NCI-H524 treated with DMSO at 0.1 percent for 48 hours (cell line): ENCODE measurements at places on chromosomes 2 and 18.

DNA sequence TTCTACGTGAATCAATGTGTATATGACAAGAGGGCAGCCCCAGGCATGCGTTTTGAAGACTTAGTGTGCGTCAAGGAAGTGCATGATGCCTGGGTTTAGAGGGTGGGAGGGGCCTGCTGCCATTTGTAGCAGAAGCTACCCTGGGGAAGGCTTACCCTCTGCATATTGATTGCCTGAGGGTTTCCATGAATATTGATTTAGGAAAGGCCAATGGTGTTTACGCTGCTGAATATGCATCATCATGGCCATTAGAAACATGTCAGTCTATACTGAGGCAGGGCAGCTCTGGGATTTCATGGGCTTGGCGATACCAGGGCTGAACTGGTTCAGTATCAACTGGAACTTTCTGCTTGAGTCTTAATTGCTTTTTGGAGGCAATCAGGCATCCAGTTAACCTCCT lies 259.3 kb downstream of the DCDC2C start:
- no peak for DNase-seq

- no peak for DNase-seq
These were observed 34.0 kb downstream of the PIGN start for GRCh38 chr18:62152844-62153243.

- no peak for DNase-seq
These were observed 24.7 kb downstream of the CLUL1 start for GRCh38 chr18:621291-622043.

GRCh38 chr2:417662-418061 lies 129.8 kb upstream of the ALKAL2 start:
- DNase-seq, result no peak

DNA sequence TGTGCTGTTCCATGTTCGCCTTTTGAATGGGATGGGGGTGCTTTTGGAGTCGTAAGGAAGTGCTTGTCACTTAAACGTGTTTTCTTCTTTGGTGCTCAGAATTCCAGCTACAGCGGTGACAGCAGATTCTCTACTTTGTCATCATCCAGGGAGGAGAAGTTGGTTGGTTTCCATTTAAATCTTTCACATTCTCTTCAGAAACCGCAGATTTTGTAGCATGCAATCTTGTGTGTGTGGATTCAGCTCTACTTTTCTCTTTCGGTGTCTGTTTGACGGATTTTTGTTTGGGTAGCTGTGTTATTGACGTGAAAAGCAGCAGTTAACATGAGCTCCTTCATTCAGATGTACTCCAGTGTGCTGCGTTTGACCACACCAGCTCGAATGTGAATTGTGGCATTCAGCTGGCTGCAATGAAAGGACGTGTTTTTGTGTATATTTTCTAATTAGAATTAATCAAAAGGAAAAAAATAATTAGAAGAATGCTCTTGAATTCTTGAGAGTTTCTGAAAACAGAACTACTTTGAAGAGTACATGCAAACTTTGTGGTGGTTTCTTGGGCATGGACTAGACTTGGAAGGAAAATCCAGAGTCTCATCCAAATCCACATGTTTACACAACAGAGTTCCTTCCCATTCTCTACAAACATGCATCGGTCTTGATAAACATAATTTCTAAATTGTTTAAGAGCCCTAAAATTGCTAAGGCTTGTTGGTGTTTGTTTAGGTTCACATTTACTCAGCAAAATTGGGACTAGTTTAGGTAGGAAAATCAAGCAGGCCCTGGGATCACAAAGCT lies 68.7 kb upstream of the RBM44 start:
- DNase-seq, result no peak

DNA sequence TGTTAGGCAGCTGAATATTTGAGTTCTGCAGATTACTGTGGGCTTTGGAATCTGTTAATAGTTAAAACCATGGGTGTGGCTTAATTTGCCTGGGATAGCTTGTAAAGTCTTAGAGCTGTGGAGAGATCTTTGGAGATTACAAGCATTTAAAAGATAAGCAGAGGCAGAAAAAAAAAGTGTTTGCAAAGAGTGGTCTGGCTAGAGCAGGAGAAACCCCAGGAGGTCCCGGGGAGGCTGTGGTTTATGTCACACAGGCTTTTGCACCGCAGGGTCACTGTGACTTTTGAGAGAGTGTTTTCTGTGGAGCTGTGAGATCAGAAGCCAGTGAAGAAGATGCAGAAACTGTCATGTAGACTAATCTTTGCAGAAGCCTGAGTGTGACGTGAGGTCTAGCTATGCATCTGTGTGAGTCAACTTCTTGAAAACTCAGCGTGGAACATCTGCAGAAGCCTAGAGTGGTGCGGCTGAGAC lies 49.0 kb downstream of the SETBP1 start:
- DNase-seq, result no peak

- no peak for DNase-seq
These were observed 254.7 kb upstream of the THUMPD2 start for GRCh38 chr2:40033781-40034180.

DNA sequence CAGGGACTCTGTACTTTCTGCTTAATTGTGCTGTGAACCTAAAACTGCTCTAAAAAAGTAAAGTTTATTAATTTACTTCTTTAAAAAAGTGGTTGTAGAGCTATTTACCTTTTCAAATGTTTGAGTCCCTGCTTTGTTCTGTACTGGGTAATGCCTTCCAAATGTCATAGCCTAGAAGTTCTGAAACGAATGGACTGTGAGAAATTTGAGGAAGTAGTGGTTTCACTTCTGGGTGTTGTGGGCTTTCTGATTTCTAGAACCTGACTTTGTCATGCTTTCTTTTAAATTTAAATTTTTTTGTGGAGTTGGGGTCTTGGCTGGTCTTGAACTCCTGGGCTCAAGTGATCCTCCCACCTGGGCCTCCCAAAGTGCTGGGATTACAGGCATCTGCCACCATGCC lies 44.6 kb downstream of the SMAD4 start:
- no peak for DNase-seq

DNA sequence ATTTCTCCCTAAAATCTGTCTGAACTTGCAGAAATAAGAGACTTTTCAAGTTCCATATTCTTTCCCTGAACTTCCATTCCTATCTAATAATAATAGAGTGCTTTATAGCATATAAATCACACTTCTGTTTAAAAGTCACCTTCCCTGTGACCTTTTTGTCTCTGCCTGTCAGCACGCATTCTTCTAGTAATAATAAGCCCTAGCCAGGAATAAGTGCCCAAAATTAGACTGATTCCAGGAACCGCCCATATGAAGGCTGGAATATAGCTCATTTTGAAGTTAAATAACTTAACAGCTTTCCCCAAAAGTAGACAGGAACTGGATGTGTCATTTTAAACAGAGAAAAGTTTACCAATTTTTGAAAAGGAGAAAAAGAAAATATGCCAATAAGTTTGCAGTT lies 576.5 kb downstream of the EPHA4 start:
- DNase-seq, result no peak

- DNase-seq, result no peak
These were observed 241.3 kb downstream of the LOXHD1 start for GRCh38 chr18:46415532-46416252.

DNA sequence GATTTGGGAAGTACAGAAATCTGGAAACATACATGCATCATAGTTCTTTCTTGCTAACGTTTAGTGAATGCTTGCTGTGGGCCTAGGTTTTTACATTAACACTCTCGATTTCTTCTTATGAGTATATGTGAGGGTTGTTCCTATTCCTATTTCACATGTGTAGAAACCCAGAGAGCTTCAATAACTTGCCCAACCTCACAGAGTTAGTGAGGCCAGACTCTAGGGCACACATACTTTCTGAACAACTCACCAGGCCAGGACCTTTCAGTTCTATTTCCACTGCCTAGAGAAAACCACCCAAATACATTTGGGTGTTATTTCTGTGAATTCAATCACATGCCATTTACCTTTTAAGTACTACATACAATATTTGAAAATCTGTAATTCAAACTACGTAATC lies 8.2 kb upstream of the KCTD1 start:
- no peak for DNase-seq

- DNase-seq, result no peak
These were observed 53.8 kb downstream of the TGOLN2 start for GRCh38 chr2:85273738-85274731.

DNA sequence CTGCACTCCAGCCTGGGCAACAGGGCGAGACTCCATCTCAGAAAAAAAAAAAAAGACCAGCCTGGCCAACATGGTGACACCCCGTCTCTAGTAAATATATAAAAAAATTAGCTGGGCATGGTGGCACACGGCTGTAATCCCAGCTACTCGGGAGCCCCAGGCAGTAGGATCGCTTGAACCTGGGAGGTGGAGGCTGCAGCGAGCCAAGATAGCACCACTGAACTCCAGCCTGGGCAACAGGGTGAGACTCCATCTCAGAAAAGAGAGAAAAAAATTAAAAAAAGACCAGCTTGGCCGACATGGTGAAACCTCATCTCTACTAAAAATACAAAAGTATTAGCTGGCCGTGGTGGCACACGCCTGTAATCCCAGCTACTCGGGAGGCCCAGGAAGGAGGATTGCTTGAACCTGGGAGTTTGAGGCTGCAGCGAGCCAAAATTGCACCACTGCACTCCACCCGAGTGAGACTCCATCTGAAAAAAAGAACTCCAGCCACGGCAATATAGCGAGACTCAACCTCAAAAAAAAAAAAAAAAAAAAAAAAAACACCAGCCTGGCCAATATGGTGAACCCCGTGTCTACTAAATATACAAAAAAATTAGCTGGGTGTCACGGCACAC lies 346.1 kb upstream of the PLGLB2 start:
- DNase-seq, result no peak

DNA sequence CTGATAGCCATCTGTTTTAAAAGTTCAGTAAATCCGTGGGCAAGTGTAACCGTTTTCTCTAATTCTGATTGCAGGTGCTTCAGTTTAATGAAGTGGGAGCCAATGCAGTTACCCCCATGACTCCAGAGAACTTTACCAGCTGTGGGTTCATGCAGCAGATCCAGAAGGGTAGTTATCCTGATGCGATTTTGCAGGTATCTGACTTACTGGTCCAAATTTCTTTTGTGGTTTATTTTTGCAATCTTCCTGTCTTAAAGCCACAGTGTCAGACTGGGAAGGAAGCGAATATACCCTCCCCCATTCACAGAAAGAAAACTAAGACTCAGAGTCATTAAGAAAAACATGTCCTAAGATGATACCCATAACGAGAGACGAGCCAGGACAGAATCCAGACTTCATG lies 7.7 kb downstream of the SERPINB2 start:
- DNase-seq, result no peak

DNA sequence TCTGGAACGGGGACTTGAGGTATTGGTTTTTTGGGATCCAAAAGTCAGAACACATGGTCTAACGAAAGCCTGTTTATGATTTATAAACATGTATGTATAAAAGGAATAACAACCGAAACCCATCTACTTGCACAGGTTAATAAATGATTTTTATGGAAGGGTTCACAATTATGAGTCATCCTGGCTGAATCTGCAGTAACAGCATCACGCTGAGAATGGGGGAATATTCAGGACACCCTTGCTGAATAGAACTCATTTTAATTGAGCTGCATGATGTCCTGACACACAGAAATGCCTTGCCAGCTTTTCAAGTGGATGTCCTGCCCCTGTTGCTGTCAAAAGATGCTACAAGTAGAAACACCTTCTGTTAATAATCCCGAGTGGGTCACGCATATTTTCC lies 54.7 kb upstream of the TGFA start:
- DNase-seq, result no peak

DNA sequence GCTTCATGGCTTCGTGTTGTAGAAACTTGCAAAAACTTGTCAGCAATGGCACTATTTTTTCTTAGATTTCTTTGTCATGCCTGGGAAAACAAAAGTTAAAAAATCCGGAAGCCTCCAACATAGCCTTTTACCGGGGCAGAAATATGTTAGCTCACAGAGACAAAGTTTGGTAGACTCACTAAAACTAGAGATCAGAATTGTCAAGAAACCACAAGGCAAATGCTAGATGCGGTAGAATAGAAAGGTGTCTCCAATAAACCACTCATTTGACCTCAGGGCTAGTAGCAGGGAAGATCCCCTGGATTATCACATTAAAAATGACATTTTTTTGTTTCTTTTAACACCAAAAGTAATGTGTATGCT lies 405 bp downstream of the CASP10 start:
- no peak for DNase-seq

- no peak for DNase-seq
These were observed 37.5 kb downstream of the SLC4A3 start for GRCh38 chr2:219664944-219665343.

GRCh38 chr2:37143974-37144373 lies 12.8 kb downstream of the EIF2AK2 start:
- DNase-seq, result no peak

DNA sequence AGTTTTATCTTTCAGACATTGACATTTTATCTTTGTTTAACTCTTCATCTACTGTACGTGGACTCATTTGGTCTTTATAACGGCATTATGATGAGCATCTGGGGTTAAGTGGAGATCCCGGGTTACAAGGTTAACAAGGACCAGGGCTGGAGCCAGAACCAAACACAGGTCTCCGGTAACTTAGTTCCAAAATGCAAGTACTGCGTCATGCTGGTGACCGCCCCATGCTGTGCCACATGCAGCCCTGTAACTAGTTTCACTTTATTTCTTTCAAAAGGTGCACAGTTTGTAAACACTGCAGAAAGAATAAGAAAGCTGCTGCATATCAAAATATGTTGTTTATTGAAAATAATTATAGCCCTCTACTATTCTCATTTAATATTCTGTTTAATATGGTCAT lies 3.1 kb downstream of the SLC5A7 start:
- DNase-seq, result no peak

GRCh38 chr2:170360546-170361089 lies 182.7 kb downstream of the MYO3B start:
- DNase-seq, result no peak

GRCh38 chr2:239381709-239382134 lies 19.1 kb downstream of the HDAC4 start:
- no peak for DNase-seq

GRCh38 chr2:166344286-166345113 lies 31.2 kb downstream of the SCN9A start:
- no peak for DNase-seq

GRCh38 chr2:150710916-150711315 lies 223.4 kb upstream of the RND3 start:
- DNase-seq, result no peak

DNA sequence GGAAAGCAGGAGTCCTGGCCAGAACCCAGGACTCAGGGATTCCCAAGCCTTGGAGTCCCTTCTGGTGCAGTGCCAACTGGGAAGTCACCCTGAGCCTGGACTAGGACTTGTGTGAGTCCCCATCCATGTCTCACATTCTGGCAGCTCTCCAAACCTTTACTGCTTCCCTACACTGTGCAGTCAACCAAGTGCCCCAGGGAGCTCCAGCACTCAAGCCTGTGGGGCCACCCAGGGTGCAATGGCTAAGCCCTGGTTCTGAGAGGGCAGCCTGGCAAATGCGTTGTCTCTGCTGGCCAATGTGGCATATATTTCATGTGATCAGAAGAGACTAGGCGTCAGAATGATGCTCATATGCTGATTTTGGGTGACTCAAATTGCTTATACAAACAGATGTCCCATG lies 223.4 kb downstream of the SP3 start:
- DNase-seq, result no peak

DNA sequence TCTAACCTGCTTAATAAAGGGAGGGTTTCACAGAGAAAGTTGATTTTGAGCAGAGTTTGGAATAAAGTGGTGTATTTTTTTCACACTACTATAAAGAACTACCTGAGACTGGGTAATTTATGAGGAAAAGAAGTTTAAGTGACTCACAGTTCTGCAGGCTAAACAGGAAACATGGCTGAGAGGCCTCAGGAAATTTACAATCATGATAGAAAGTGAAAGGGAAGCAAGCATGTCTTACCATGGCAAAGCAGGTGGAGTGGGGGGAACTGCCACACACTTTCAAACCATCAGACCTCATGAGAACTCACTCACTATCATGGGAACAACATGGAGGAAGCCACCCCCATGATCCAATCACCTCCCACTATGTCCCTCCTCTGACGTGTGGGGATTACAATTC lies 546.7 kb downstream of the EPHA4 start:
- no peak for DNase-seq
